GM03348 (cell line): ENCODE measurements at places on chromosomes 2 and 18.

DNA sequence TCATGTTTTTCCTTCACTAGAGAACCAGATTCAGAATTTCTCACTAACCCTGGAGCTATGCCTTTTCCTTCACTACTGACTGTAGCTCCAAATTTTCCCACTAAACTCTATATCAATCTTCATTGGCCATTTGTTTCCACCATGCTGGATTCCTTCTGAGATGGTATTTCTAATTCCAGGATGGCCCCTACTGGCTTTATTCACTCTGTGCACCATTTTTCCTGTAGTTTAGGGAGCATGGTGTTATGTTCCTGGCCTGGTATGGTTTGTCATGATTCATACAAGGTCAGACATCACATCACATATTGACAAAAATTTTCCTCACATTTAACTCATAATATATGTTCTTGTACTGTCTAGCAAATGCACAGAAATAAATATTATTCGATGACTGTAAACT is 229.2 kb upstream of the TFPI start:
- no peak for DNase-seq

- DNase-seq = no peak
These were observed 21.9 kb downstream of the SLC25A52 start for GRCh38 chr18:31738460-31739407.

- no peak for DNase-seq
These were observed 29.6 kb downstream of the SLC25A12 start for GRCh38 chr2:171864357-171864985.

GRCh38 chr2:151766437-151767153 is 32.3 kb upstream of the NEB start:
- no peak for DNase-seq

DNA sequence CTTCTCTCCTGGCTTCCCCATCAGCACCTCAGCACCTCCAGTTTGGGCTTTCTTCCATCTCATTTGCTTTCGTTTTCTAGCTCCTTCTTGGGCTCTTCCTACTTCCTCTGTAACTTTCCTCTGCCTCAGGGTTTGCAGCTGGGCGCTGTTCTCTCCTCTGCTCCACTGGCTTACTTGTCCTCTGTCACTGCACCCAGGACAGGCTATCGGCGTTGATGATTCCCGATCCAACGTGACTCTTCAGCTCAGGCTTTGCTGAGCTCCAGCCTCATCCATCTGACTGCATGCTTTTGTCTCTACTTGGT is 362.4 kb downstream of the CYRIA start:
- DNase-seq = no peak

DNA sequence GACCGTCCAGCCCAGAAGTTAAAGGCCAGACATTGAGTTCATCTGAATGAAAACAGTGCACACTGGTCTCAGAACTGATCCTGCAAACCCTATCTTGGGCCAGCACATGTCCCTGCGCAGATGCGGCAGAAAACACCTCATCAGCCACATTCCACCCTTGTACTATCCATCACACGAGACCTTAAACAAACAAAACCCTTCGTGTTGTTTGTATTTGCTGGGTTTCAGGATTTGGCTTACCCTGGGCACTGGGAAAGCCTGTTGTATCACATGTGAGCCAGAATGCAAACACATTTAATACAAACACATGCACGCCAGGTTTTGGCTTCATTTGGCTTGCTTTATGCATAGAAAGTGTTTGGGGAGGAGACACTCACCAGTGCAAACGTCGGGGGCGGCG is 12.5 kb downstream of the WIPF1 start:
- no peak for DNase-seq

DNA sequence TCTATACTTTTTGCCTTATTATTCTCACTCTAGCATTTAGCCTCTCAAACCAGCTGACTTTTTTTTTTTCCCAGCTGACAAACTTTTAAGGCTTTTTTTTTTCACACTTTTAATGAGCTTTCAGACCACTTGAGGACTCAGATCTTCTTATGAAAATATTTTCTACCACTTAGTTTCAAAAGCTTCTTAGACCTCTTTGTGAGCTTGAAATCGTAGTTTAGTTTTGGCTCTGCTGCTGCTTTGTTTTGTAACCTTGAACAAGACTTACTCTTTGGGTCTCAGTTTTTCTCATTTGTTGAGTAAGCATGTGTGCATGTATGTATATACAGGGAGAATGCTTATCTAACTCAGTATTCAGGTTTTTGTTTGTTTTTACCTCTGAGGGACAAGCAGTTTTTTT is 3.5 kb downstream of the NBEAL1 start:
- DNase-seq = no peak

DNA sequence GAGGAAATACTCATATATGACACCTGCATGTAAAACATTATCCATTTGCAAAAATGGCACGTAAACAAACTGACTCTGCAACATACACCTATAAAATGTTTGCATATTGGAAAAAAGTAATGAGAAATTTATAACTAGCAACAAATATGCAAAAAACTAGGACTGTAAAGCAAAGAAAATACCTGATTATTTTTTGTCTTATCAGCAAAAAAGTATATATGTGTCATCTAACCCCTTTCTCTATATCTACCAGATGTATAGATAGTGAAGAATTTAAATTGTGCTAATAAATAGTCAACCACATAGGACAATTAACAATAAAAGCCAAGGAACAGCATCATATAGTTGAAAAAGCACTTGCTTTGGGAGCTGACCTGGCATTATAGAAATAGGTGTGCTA is 543.8 kb downstream of the LRP1B start:
- no peak for DNase-seq

- DNase-seq = no peak
These were observed 76.8 kb downstream of the UXS1 start for GRCh38 chr2:106117347-106117746.

GRCh38 chr2:30456106-30456505 is 9.1 kb downstream of the LCLAT1 start:
- DNase-seq = no peak

GRCh38 chr18:57931038-57931437 is 113.0 kb upstream of the NEDD4L start:
- DNase-seq = no peak

DNA sequence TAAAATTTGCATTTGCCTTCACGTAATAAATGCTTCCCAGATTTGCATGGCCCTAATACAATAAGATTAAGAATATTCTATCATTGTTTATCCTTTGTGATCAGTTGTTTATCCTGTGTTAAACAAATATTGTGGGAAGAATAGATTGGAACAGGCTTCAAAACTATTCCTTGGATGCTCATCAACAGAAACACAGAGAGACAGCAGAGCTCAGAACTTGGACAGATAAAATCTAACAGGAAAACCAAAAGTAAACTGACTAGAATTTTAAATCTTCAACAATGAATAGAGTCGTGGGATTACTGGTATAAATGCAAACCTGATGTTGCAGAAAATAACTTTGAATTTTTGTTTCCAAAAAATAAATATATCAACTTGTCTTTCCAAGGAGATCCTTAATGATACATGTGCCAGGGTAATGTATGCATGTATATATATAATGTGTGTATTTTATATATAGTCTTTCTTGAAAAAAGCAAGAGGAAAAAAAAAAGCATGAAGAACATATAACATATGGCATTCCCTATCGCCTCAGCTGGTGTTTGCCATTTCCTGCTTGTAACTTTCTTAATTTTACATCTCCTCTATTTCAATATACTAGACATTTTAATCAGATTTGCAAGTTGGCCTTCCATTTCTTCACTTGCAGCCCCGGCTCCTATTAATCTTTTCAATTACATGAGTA is 59.9 kb upstream of the TANK start:
- no peak for DNase-seq

DNA sequence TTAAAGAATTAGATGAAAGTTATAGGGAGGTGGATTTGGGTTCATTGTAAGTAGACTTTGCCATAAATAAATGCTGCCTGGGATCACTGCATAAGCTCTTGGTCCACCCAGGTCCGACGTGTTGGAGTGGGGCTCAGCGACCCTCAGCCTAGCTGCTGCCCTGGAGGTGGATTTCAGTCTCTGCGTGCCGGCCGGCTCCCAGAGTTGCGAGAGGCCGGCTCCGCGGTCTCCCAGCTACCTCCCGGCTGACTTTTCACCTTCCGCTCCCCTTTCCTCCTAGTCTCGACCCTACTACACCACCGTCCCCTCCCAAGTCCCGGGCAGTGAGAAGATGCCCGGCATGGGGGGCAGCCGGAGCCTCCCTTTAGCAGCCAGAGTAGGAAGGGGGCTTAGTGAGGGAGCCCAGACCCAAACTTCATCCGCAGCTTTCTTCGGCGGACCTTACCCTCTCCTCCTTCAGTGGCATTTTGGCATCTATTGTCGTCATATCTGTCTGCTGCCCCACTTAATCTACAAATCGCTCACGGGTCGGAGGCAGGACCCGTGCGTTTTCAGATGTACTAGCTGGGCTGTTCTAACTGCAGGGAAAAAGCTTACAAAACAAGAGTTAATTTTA is 8.1 kb downstream of the EMX1 start:
- no peak for DNase-seq

GRCh38 chr2:1742681-1743395 is 1.5 kb downstream of the PXDN start:
- peak; percentile 90 for DNase-seq

- DNase-seq = no peak
These were observed 310.3 kb upstream of the LYPD1 start for GRCh38 chr2:132980304-132980703.

- no peak for DNase-seq
These were observed 175.7 kb downstream of the ASB1 start for GRCh38 chr2:238602223-238602960.

GRCh38 chr2:66525606-66526005 is 90.7 kb downstream of the MEIS1 start:
- DNase-seq = no peak

DNA sequence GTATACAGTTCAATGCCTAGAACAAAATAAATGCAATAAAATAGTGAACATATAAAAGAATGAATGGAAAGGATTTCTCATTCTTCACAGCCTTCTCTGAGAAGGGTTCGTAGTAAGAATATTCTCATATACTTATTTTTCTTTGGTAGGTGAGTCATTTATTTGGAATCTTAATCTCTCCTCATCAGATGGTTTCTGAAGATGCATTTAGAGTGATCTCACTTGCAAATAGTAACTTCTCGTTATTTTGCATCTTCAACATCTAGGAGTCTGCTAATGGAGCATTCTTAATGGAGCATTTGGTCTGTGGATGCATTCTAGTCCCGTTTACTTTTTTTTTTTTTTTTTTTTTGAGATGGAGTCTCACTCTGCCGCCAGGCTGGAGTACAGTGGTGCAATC is 3.9 kb downstream of the UBXN4 start:
- DNase-seq = peak; percentile 67

DNA sequence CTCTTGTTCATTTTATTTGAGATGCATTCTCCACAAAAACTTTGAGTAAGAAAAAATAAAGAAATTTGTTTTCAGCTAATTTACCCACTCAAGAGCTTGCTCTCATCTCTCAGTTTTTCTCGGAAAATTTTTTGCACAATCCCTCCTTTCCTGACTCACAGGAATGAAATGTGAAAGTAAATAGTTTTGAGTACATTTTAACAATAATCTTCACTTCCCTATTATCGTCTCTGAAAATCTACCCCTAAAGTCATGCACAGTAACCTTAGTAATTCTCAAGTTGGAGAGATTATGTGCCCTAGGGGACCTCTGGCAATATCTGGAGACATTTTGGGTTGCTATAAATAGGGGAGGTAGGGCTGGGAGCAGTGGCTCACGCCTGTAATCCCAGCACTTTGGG is 2.6 kb downstream of the CYB5A start:
- DNase-seq = peak; percentile 45

- DNase-seq = no peak
These were observed 59.3 kb downstream of the DPP4 start for GRCh38 chr2:162014751-162015150.

GRCh38 chr2:54566896-54567295 is 110.8 kb downstream of the SPTBN1 start:
- no peak for DNase-seq

GRCh38 chr2:211881449-211881848 is 657.2 kb downstream of the ERBB4 start:
- no peak for DNase-seq

DNA sequence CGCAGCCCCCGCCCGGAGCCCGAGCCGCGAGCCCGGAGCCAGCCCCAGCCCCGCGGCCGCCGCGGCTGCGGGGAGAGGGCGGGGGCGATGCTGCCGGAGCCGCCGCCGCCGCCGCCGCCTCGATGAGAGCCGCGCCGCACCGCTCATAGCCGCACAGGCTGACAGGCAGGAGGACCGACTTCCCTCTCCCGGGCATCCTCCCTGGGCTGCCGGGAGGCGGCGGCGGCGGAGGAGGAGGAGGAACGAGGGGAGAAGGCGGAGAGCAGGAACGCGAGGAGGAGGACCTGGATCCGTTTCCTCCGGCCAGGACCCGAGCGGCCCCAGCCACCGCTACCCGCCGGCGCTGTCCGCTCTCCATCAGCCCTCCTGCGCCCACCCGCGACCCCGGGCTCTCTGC is 370 bp downstream of the KLHL29 start:
- DNase-seq = peak; percentile 85

GRCh38 chr18:12017081-12017480 is 35.8 kb downstream of the IMPA2 start:
- DNase-seq = no peak

GRCh38 chr2:226121046-226121738 is 678.4 kb downstream of the IRS1 start:
- no peak for DNase-seq

GRCh38 chr18:46590103-46590502 is 66.9 kb downstream of the LOXHD1 start:
- no peak for DNase-seq

GRCh38 chr18:59502274-59503175 is 143.5 kb upstream of the LMAN1 start:
- DNase-seq = peak; percentile 73

- DNase-seq = no peak
These were observed 335.2 kb upstream of the LRATD1 start for GRCh38 chr2:14297340-14297739.

- no peak for DNase-seq
These were observed 45.1 kb downstream of the COL5A2 start for GRCh38 chr2:189134485-189134884.

GRCh38 chr18:56890632-56891031 is 239.5 kb downstream of the WDR7 start:
- DNase-seq = peak; percentile 70

DNA sequence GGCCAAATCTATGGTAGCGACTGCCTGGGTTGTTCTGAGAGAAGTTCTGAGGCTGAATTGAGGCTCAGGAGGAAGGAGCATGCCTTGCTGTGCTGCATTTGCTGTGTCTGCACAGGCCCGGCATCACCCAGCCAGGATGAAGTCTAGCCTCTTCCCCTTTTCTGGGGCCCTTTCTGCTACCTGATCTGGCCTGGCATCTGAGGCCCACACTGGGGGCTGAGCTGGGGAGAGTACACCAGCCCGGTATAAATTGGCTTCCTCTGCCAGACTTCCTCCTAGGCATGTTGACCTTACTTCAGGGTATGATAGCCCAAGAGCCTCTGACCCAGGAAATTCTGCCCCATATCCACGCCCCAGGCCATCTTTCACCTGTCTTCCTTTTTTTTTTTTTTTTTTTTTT is 30.0 kb downstream of the MRPL35 start:
- no peak for DNase-seq

DNA sequence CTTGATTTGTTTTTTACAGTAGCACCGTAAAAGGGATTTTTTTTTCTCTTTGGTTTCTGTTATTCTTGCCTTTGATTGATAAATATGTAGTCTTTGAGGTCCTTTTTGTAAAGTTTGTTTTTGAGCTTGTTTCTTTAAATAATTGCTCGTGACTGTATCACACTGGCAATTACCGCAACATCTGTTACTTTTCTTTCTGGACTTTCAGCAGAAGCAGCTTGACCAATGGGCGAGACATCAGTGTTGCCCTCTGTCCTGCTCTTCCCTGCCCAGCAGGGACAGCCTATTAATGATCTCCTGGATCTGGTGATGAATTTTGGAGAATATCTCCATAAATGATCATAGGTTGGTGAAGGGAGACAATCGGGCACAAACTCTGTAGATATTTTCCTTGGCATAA is 74.9 kb downstream of the TDRD15 start:
- no peak for DNase-seq
